WTC11 (cell line): ENCODE measurements at places on chromosomes 2 and 18.

DNA sequence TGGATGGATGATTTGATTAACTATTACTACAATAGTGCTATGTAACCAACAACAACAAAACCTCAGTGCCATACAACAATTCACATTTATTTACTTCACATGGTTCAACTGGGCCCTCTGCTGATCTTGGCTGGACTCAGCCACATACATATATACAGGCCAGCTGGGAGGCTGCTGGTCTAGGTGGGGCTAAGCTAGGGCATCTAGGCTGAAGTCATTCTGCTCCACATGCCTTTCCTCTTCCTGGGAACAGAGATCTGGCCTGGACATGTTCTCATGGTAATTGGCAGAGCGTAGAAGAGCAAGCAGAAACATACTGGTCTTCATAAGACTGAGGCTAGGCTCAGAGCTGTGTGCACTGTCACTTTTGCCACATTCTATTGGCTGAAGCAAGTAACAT is 102.8 kb upstream of the RNF152 start:
- DNase-seq: no peak

DNA sequence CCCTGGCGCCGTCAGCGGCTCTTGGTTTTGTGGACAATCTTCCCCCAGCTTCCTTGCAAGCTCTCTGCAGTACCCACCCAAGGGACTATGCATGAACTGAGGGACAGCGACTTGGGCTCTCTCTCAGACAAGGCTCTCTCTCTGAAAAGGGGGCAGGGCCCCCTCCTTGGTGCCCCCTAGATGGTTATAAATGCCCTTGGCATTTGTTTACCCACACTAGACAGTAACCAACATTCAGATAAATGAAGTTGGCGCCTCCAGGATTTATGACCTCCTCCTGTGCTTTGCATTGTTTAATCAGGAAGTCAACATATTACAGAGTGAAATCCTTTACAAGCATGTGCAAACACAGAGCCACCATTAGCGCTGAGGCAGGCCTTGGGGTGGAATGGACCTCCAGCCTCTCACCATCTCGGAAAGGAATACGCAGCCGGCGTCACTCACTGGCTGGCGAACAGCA is 547.4 kb upstream of the ID2 start:
- no peak for DNase-seq

DNA sequence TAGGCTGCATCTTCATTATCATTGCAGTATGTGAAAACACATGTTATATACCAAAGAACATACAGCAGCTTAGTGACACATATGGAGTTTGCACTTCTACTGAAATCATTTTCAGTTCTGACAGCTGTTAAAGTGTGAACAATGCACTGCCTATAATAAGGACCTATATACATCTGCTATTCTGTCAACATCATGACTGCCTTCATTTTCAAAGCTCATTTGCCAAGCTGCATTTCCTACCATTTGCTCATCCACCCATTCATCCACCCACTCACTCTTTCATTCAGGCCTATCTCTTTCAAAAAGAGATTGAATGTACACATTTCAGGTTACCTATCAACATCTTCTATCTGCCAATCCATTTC is 81.7 kb upstream of the STK17B start:
- DNase-seq: no peak

- DNase-seq: no peak
Measured at GRCh38 chr18:3037423-3037915, 24.5 kb upstream of the LPIN2 start.

DNA sequence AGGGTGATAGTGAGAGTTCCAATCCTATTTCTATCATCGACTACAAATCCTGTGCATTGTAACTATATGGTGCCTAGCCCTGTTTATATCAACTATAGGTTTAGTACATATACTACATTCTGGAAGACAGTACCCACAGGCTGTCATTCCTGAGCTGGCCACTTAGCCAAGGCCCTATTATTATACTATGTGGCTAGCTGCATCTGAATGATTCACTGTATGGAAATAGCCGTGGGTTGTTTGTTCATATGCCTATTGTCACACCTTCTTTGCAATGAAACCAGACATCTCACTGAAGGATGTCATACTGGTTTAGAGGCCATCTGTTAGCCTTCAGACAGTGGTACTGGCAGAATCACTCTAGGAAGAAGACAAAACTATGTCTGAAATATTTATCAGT is 62.3 kb upstream of the FSIP2 start:
- DNase-seq: no peak

- DNase-seq: no peak
Measured at GRCh38 chr18:62607302-62607701, 84.5 kb downstream of the ZCCHC2 start.

GRCh38 chr2:20433946-20434553 is 12.8 kb upstream of the RHOB start:
- no peak for DNase-seq

GRCh38 chr2:134988994-134989605 is 58.1 kb downstream of the MAP3K19 start:
- no peak for DNase-seq

- no peak for DNase-seq
Measured at GRCh38 chr18:13269521-13270011, 51.0 kb downstream of the LDLRAD4 start.

GRCh38 chr18:76389716-76390115 is 105.3 kb downstream of the ZNF516 start:
- DNase-seq: no peak

- DNase-seq: no peak
Measured at GRCh38 chr2:213995400-213996105, 415.3 kb upstream of the VWC2L start.

- no peak for DNase-seq
Measured at GRCh38 chr18:33576999-33577646, 896 bp upstream of the ASXL3 start.

DNA sequence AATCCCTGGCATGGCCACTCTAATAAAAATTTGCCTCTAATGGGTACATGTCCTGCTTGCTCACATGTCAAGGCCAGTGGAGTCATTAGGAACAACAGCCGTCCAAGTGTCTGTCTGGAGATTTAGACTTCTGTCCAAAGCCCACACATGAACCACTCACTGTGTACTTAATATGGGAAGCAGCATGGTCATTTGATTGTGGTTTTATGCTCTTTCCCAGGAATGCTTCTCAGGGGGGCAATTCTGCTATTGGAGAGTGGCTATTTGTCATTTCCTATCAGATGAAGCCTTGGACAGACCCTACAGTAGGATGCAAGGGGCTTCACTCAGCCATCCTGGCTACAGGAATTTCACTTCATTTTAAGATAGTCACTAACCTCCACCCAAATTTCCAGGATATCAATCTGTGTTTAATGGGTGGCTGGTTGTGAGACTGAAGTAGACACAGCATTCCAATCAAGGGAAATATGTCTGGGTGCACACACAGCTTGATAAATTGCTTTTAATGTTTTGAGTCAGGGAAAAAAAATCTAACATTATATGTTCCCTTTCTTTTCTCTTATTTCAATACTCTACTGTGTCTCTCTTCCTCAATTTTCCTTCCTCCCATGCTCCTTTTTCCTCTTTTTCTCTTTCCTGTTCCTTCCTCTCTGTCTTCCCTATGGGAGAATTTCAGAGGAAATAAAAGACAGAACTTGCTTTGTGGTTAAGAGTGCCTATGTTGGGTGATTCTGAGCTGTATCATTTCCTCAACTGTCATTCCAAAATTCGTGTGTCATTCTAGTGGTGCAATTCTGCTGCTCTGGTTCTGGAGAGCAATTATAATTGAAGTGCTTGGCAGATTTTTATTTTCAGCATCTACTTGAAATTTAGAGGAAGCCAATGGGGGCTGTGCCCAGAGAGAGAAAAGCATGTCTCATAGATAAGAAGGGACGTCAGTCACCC is 320.1 kb downstream of the OSR1 start:
- DNase-seq: no peak

DNA sequence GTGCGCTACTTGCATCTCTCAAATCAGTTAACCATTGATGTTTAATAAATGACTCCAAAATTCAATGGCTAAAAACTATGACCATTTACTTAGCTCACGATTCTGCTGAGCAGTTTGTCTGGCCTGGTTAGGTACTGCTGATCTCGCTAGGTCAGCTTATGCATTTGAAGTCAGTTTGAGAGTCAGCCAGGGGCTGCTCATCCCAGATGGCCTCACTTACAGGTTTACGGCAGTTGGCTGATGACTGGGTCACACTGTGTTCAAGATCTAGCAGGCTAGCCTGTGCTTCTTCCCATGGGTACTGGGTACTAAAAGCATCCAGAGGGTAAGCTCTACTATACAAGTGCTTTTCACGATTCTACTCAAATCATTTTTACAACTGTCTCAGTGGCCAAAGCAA is 122.1 kb downstream of the DLGAP1 start:
- DNase-seq: no peak

GRCh38 chr18:76406791-76407190 is 88.3 kb downstream of the ZNF516 start:
- no peak for DNase-seq
